Stimulated activated memory B cell treated with anti-CD40 and anti-IgM and Interleukin-4, amounts not matched to agents 10 μg/mL and 1 μg/mL and 100 μg/mL, for 72 hours (primary cell): ENCODE measurements at places on chromosomes 7 and 10.

DNA sequence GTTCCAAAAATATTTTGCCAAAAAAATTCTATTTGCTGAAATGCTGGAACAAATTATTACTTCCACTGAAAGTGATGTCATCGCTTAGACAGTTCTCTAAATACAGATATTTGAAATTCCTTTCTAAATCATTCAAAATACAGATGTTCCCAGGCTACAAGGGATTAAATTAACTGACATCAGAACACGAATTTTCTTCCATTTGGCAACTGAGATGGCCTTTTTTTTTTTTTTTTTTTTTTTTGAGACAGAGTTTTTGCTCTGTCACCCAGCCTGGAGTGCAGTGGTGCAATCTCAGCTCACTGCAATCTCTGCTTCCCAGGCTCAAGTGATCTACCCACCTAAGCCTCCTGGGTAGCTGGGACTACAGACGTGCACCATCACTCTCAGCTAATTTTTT is 57.0 kb downstream of the P4HA1 start:
- no peak for ATAC-seq

DNA sequence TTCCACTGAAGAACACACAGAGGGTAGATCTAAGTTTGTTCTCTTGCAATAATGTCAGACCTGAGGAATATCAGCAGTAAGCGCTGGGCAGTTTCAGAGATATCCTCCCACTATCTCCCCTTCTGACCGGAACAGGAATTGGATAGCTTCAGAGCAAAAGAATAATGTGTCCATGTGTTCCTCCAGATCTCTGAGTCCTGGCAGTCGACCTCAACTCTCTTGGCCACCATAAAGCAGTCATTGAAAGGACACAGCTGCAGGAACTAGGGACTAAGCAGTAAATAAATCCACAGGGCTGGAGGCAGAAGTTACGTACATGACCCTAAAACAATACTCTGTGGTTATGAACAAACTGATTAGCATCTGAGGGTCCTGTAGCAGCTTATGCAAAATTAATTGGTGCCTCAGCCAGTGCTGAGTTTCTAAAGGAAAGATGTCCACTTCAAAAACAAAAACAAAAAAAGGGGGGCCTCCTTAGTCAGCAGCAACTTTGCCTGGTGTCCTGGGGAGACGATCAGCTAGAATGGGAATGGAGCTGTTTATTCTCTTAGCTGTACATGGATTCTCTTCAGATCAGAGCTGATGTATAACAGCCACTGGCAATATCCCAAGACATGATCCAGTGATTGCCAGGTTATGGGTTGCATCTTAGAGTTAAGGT is 6.4 kb upstream of the PRTFDC1 start:
- ATAC-seq: no peak

- ATAC-seq: no peak
These were observed 202.9 kb upstream of the TCERG1L start for GRCh38 chr10:131514454-131514853.

- ATAC-seq: no peak
These were observed 92.8 kb upstream of the TAC1 start for GRCh38 chr7:97639036-97639435.

- no peak for ATAC-seq
These were observed 214.9 kb upstream of the TCF7L2 start for GRCh38 chr10:112735041-112735695.

- no peak for ATAC-seq
These were observed 1.4 kb upstream of the THSD7A start for GRCh38 chr7:11833431-11833830.

- ATAC-seq: peak; percentile 6
These were observed at the start of gene TCERG1L for GRCh38 chr10:131311661-131312477. Gene TCERG1L, minus strand, starts transcription at chr10:131311721. Its CDS starts 86 bp downstream, at chr10:131311635.
